ENCODE measurements at places on chromosomes 16 and 17.

DNA sequence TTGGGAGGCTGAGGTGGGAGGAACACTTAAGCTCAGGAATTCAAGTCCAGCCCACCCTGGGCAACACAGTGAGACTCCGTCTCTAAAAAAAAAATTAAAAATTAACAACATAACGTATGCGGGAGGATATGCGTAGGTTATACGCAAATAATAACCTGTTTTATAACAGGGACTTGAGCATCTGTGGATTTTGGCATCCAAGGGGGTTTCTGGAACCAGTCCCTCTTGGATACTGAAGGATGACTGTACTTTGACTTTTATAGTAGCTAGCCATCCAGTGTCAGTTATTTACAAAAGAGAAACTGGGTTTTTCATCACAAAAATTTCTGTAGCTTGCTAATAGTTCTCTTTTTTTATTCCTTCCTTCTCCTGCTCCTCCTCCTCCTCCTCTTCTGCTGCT lies 64.5 kb downstream of the TNRC6C start:
- no peak for DNase-seq

DNA sequence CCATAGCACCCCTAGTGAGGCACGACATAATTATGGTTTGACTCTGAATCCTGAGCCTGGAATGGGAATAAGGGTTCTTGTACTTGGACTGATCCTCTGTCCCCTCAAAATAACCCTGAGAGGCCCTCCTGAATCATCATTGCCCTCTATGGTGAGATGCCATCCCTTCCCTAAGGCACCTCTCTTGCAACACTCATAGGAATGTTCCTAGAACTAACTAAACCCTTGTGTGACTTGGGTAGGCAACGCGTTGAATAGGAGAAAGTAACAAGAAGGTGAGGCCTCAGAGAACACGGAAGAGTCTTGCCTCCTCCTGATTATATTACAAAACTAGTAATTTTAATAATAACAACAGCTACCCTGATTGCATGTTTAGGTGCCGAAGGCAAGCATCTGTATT lies 189.1 kb upstream of the ANKFN1 start:
- DNase-seq: no peak

- no peak for DNase-seq
Measured at GRCh38 chr17:10051112-10051511, 146.0 kb upstream of the RCVRN start.

- peak; percentile 79 for DNase-seq
Measured at GRCh38 chr16:11004351-11004750, 60.0 kb downstream of the CLEC16A start.

Measured in EH (cell line).